ENCODE measurements at places on chromosomes 12 and 14. TPM values are rescaled to one million over a fixed set of nuclear protein-coding genes. Genes with fewer than 3 reads are reported as not detected.

SIX6 gene
- total RNA-seq: not detected

SERPINA6 gene
- total RNA-seq: not detected

NKX2-8 gene
- total RNA-seq: not detected

DDX11 gene
- 16.4 TPM for total RNA-seq

ZNF385A gene
- 19.3 TPM for total RNA-seq

LGR5 gene
- total RNA-seq: 1.3 TPM

CMKLR1 gene
- 53.4 TPM for total RNA-seq

PLEK2 gene
- total RNA-seq: 1.2 TPM

RHEBL1 gene
- not detected for total RNA-seq

HOXC4 gene
- total RNA-seq: 17.1 TPM

ASCL4 gene
- total RNA-seq: not detected

CBLN3 gene
- total RNA-seq: 3.5 TPM

CACNA2D4 gene
- total RNA-seq: 7.3 TPM

IL31 gene
- not detected for total RNA-seq

HVCN1 gene
- 3.6 TPM for total RNA-seq

OVCH1 gene
- 1.1 TPM for total RNA-seq

ZFHX2 gene
- 2.4 TPM for total RNA-seq

Measured in posterior vena cava (tissue), 2 donors.